PC-3 (cell line): ENCODE measurements at places on chromosomes 12 and 14. TPM values are rescaled to one million over a fixed set of nuclear protein-coding genes. Genes with fewer than 3 reads are reported as not detected.

GRCh38 chr12:50073206-50073605 lies 11.9 kb upstream of the SMARCD1 start:
- H3K4me3 ChIP-seq: no peak overlapping the region
- no peaks in the 10 kb centered on the region for H3K27me3 ChIP-seq
- H3K27ac ChIP-seq: no peak overlapping the region
- no peak for DNase-seq
- peaks cover 6% of the 10 kb centered on the region for H3K4me1 ChIP-seq

GRCh38 chr14:26595926-26596542 lies 1.8 kb downstream of the NOVA1 start:
- H3K36me3 ChIP-seq: no peaks in the 10 kb centered on the region
- DNase-seq: no peak
- H3K4me3 ChIP-seq: peak overlapping the region; percentile 86

DNA sequence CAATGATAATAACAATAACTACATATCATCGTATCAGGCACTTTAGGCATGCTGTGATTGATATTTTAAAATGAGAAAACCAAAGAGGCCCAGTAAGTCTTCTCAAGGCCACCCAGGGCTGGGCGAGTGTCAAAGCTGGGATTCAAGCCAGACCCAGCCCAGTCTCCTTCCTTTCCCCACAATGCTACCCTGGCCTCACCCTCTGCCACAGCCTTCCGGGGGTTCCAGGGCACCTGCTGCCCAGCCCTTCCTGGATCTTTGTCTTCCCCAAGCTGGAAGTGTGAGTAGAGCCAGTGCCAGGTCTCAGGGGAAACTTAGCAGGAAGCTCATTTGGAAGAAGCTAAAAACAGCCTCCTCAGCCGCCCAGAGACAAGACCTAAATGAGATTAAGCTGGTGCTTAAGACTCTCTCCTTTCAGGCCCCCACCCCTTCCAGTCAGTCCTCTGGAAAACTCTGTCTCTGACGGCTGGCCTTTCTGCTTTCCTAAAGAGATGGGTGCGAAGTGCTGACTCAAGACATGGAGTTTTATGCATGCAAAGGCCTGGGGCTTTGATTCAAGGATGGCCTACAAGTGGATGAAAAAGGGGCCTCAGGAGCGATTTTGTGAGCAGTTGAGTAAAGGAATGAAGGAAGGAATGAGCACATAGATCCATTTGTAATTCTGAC lies 184.2 kb downstream of the KCNA5 start:
- H3K27ac ChIP-seq: no peak overlapping the region
- DNase-seq: no peak
- H3K4me3 ChIP-seq: no peak overlapping the region

- no peak for DNase-seq
- peaks cover 72% of the 10 kb centered on the region for H3K27me3 ChIP-seq
- H3K4me3 ChIP-seq: no peak overlapping the region
- H3K27ac ChIP-seq: no peak overlapping the region
- H3K36me3 ChIP-seq: no peaks in the 10 kb centered on the region
- H3K4me1 ChIP-seq: no peaks in the 10 kb centered on the region
These were observed 349.7 kb downstream of the ALG10 start for GRCh38 chr12:34372003-34372402.

OR6C2 gene
- not detected in 2 replicates for total RNA-seq

DNA sequence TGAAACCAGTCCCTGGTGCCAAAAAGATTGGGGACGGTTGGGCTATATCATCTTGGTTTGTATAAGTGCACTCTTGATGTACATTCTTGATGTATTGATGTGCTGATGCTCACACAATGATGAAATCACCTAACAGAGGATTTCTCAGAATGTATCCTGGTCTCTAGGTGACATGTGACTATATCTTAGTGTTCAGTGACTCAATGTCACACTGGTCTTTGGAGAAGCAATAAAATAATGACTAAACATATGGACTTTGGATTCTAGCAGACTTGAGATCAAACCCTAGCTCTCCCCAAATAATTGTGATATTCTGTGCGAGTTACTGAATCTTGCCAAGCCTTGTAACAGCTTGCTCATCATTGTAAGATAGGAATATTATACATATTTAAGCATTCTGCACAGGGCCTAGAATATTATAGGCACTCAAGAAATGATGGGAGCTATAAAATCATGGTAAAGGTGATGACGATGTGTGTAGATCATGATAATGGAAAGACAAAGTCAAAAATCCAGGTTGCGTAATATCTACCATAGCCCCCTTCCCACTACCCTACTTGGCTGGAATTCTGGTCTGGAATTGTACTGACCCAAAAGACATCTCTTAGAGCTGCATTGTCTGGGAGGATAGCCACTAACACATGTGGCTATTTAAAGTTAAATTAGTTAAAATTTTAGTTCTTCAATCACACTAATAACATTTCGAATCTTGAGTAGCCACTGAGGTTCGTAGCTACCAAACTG lies 117.6 kb upstream of the PWP1 start:
- no peak overlapping the region for H3K4me3 ChIP-seq
- H3K4me1 ChIP-seq: no peaks in the 10 kb centered on the region
- no peak overlapping the region for H3K27ac ChIP-seq
- H3K27me3 ChIP-seq: no peaks in the 10 kb centered on the region
- DNase-seq: peak; percentile 19
- no peaks in the 10 kb centered on the region for H3K36me3 ChIP-seq

MYH6 gene
- total RNA-seq: not detected in 2 replicates

- no peaks in the 10 kb centered on the region for H3K27me3 ChIP-seq
- H3K36me3 ChIP-seq: no peaks in the 10 kb centered on the region
- H3K27ac ChIP-seq: no peak overlapping the region
- no peak for DNase-seq
- no peak overlapping the region for H3K4me3 ChIP-seq
These were observed 48.4 kb downstream of the RPS6KA5 start for GRCh38 chr14:91012045-91012444.

DNA sequence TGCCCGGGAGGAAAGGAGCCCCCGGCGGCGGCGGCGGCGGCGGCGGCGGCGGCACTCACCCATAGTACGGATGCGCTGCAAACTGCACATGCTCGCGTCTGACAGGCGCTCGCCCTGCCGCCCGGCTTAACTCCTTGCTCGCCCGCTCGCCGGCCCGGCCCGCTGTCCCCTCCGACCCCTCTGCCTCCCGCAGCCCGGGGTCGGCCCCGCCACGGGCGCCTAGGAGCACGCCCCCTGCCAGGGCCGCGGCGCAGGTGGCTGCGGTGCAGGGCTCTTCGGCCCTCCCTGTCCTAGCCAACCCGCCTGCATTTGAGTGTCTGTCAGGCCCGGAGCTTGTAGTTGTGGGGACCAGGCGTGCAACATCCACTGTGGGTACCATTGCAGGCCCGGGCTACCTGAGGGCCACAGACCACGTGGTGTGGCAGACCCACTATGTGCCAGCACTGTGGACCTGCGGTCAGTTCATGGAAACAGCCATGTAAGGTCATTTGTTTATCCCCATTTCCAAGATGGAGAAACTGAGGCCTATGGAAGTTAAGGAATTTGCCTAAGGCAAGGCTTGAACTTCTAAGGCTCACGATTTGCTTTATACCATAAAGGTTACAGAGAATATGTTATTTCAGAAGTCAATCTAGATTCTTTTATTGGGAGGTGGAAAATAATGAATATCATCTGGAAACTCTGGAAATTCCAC lies 17.6 kb upstream of the PLEKHH1 start:
- peaks cover 11% of the 10 kb centered on the region; the same call in 1 of the 2 replicates for H3K27me3 ChIP-seq
- DNase-seq: peak; percentile 30
- peaks cover 8% of the 10 kb centered on the region; the same call in 1 of the 2 replicates for H3K4me1 ChIP-seq

PTPN6 gene
- 22.5 and 28.4 TPM in 2 replicates for total RNA-seq

FOXN4 gene
- not detected in 2 replicates for total RNA-seq

GRCh38 chr14:78356391-78356790 lies 186.2 kb downstream of the NRXN3 start:
- no peak overlapping the region for H3K27ac ChIP-seq
- H3K36me3 ChIP-seq: no peaks in the 10 kb centered on the region
- H3K4me1 ChIP-seq: no peaks in the 10 kb centered on the region
- no peaks in the 10 kb centered on the region for H3K27me3 ChIP-seq

CYP46A1 gene
- 0.52 and 1.2 TPM in 2 replicates for total RNA-seq

DNA sequence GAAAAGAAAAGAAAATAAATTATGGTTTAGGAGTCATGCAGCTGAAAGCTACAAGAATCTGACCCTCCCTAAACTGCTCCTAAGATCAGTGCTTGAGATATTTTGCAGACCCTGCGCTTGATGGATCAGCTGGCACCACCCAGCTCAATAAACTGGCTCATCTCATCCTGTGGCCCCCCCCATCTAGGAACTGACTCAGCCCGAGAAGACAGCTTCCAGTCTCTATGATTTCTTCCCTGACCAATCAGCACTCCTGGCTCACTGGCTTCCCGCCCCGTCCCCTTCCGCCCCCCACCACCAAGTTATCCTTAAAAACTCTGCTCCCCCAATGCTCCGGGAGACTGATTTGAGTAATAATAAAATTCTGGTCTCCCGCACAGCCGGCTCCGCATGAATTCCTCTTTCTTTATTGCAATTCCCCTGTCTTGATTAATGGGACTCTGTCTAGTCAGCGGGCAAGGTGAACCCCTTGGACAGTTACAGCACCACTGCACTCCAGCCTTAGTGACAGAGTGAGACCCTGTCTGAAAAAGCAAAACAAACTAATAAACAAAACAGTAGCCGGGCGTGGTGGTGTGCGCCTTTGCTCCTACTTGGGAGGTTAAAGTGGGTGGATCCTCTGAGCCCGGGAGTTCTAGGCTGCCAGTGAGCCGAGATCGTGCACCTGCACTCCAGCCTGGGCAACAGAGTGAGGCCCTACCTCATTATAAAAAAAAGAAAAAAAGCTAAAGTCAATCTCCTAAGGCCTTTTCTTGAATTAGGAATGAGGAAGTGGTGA lies 24.5 kb upstream of the SPTLC2 start:
- H3K4me1 ChIP-seq: peaks cover 10% of the 10 kb centered on the region
- no peaks in the 10 kb centered on the region for H3K36me3 ChIP-seq
- H3K27ac ChIP-seq: no peak overlapping the region

BEGAIN gene
- 3.5 and 3.8 TPM in 2 replicates for total RNA-seq

DNA sequence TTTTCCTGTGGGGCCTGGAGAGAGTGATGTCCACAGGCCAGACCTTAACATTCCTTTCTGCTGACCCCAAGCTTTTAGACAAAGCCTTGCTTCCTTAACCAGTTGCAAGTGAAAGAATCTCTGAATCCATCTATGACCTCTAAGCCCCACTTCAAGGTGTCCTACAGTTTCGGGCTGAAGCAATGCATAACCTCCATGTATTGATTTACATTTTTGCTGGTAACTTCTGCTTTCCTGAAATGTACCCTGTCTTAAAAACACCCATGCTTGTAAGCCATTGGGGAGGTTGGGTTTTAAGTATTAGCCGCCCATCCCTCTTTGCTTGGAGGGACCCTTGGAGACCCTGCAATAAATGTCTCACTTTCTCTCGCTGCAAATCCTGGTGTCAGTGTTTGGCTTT lies 190.6 kb downstream of the VRK1 start:
- H3K4me1 ChIP-seq: no peaks in the 10 kb centered on the region
- no peak overlapping the region for H3K27ac ChIP-seq
- no peaks in the 10 kb centered on the region for H3K27me3 ChIP-seq

DNA sequence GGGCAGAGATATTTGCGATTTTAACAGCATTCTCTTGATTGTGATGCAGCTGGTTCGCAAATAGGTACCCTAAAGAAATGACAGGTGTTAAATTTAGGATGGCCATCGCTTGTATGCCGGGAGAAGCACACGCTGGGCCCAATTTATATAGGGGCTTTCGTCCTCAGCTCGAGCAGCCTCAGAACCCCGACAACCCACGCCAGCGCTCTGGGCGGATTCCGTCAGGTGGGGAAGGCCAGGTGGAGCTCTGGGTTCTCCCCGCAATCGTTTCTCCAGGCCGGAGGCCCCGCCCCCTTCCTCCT lies 271 bp upstream of the PSEN1 start:
- no peak for DNase-seq
- peak overlapping the region; percentile 75 for H3K4me3 ChIP-seq
- H3K27me3 ChIP-seq: no peaks in the 10 kb centered on the region
- no peaks in the 10 kb centered on the region for H3K36me3 ChIP-seq
- peak overlapping the region; percentile 71; the same call in 1 of the 2 replicates for H3K27ac ChIP-seq
- peaks cover 13% of the 10 kb centered on the region for H3K4me1 ChIP-seq

RFX4 gene
- not detected in 2 replicates for total RNA-seq

- no peaks in the 10 kb centered on the region for H3K36me3 ChIP-seq
- H3K4me1 ChIP-seq: no peaks in the 10 kb centered on the region; the same call in 1 of the 2 replicates
These were observed 25.9 kb upstream of the POC1B start for GRCh38 chr12:89551747-89552146.

- H3K36me3 ChIP-seq: no peaks in the 10 kb centered on the region
- H3K27me3 ChIP-seq: no peaks in the 10 kb centered on the region
- DNase-seq: no peak
- H3K4me1 ChIP-seq: peaks cover 12% of the 10 kb centered on the region
- H3K27ac ChIP-seq: no peak overlapping the region
- no peak overlapping the region for H3K4me3 ChIP-seq
These were observed 13.3 kb downstream of the CPM start for GRCh38 chr12:68919581-68920239.

DNA sequence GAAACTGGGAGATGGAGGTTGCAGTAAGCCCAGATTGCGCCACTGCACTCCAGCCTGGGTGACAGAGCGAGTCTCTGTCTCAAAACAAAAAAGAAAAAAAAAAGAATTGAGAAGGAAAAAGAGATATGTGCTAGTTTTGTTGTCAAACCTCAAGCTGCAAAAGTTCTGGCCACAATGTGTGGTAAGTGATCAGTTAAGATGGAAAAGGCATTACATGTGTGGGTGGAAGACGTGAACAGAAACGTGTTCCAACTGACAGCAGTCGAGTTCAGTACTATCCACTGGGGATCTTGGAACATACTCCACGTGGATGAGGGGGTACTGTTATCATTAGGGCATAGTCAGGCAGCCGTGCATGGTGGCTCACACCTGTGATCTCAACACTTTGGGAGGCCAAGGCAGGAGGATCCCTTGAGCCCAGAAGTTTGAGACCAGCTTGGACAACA lies 17.3 kb downstream of the GPR68 start:
- no peaks in the 10 kb centered on the region for H3K36me3 ChIP-seq
- H3K27ac ChIP-seq: peak overlapping the region; percentile 89
- no peak for DNase-seq
- H3K27me3 ChIP-seq: no peaks in the 10 kb centered on the region
- H3K4me1 ChIP-seq: peaks cover 51% of the 10 kb centered on the region

DNA sequence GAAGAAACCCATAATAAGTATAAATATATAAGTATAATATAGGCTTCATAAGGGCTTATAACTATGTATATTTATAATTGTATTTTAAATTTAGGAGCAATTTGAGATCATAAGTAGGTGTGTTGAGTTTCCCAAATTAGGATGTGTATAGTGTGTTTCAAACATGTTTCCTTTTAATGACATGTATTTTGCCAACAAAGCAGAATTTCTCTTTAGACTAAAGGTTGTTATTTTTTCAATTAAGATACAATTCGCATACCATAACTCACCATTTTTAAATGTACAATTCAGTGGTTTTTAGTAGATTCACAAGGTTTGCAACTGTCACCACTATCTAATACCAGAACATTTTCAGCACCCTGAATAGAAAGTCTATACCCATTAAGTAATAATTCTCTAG lies 7.7 kb upstream of the ARL1 start:
- H3K4me3 ChIP-seq: no peak overlapping the region
- H3K27me3 ChIP-seq: no peaks in the 10 kb centered on the region
- DNase-seq: no peak
- no peaks in the 10 kb centered on the region for H3K36me3 ChIP-seq
- H3K4me1 ChIP-seq: no peaks in the 10 kb centered on the region

MYO1H gene
- total RNA-seq: not detected in 2 replicates

KRT81 gene
- 1,688 and 2,042 TPM in 2 replicates for total RNA-seq

ITPK1 gene
- total RNA-seq: 66.2 and 81.1 TPM in 2 replicates

GRCh38 chr14:90820958-90821357 lies 4.7 kb upstream of the TTC7B start:
- H3K36me3 ChIP-seq: no peaks in the 10 kb centered on the region
- no peak overlapping the region for H3K27ac ChIP-seq
- no peaks in the 10 kb centered on the region for H3K4me1 ChIP-seq
- H3K4me3 ChIP-seq: no peak overlapping the region
- peak; percentile 66 for DNase-seq

FRMD6 gene
- total RNA-seq: 88.3 and 103 TPM in 2 replicates
